ENCODE measurements at places on chromosomes 11 and 22.

- no peak for DNase-seq
These were observed 74.4 kb downstream of the SLC1A2 start for GRCh38 chr11:35344681-35345574.

DNA sequence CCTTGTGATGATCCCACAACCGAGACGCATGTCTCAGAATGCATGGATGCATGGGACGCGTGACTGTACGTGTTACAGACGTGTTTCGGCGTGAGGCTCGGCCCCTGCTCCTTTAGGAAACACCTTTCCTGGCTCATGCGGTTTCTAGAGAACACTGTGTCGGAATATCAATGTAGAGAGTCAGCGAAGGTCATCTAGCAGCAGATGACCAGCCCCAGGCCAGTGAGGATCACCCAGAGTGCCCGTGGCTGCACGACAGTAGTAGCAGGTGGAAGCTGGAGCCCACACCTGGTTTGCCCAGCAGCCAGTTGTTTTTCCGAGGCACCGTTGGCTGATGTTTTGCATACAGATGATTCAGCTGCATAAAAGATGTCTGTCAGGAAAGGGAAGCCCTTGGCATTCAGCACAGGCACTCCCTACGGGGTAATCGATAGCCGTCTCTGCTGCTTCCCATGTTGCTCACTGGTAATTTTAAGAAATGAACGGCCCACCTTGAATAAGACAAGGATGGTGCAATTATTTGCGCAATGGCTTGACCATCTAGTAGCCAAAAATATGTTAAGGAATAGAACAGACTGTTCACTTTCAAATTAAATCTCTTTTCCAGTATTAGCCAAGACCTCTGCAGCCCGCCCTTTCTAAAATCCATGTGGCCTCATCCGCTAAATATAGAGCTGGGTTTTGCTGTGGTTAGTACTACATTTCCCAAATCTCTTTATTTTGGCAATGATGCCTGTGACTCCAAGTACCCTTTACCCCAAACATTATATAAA is 1.1 kb upstream of the CLTCL1 start:
- DNase-seq: no peak

DNA sequence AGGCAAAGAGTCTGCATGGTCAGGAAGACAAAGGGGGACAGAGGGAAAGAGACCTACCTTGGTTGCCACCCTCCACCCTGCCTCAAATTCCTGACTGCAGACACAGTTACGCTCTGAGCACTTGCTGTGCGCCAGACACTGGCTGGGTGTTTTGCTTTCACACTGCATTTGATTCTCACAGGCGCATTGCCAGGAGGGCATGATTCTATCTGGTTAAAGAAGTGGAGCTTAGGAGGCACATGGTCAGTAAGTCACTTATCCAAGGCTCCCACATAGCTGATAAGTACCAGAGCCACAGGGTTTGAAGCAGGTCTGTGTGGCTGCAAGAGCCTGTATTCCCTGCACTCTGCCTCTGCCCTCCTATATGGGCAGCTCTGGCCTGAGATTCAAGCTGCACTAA is 103.9 kb downstream of the TIMP3 start:
- no peak for DNase-seq

DNA sequence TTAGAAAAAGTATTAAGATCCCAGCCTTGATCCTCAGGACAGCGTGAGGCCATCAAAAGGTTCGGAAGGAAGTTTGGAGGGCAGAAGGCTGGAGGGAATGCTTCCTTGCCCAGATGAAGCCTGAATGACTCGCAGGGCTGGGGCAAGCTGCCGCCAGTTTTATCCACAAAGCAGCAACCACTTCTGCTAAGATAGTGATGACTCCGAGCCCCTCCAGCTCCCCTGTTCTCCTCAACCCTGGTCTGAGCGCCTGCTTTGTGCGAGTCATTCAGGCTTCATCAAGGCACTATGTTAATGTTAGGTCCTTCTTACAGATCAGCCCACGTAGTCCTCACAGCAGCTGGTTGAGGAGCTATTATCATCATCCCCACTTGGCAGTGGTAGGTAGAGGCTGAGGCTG is 158.8 kb downstream of the COMMD9 start:
- DNase-seq: no peak

DNA sequence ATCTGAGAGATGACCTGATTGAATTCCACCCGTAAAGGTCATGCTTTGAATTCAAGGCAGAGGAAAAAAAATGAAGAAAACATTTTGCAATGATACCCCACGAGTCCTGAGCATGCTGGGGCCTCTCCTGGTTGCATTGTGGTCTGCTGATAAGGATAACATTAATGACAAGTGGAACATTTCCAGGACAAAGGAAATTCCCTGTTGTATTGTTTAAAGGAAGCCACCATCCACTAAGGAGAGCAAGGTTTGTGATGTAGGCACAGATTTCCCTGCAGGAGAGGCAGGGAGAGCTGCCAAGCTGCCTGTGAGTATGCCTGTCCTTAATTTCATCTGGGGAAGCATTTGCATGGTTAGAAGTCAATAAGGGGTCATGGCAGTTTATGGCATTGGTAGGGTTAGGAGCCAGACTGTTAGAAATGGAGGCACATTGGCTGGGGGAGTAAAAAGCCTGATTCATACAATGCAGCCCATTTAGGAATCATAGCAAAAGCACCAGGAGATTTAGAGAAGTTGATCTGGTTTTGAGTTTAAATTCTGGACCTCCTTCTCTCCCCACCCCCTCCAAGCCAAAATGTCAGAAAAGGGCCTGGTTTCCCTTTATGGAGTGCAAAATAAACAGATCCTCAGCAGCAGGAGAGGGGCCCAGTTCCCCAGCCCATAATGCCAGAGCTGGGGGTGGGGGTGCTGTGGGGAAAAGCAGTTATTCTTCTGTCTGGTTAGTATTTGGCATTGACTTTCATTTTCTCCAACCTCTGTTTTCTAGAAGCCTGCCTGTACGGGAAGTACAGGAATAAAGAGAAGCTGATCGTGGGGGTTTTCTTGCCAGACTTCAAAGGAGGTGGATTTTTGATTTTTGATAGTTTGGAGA is 22.1 kb downstream of the FLI1 start:
- no peak for DNase-seq
